ENCODE measurements at places on chromosomes 13 and 19.
A peak's percentile ranks its signal among the peaks of the same experiment; 100 is the strongest.

DNA sequence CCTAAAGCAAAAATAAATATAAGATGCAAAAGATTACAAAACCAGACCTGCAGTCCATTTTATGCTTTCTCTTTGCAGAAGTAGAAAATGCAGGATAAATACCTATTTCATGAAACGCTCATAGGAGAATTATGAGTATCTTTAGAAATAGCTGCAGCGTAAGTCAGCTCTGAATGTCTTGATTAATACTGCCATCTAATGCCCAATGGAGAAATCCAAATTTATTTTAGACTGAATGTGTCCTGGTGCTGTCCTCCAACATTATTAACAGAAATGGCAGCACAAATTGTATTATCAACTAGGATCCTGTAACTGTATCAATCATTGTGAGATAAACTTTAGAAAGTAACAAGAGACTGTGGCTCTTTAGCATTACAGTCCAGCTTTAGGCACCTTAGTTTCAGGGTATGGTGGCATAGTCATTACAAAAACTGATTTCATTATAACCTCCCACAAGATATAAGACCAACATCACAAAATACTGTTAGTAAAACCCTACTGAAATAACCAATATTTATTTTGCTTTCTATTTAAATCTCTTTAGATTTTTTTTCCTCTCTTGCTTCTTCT is 162.1 kb upstream of the MIR17HG start:
- DNase-seq, result peak; percentile 30

- no peak for DNase-seq
Observed at GRCh38 chr13:73321043-73321442, 262.2 kb downstream of the KLF5 start.

DNA sequence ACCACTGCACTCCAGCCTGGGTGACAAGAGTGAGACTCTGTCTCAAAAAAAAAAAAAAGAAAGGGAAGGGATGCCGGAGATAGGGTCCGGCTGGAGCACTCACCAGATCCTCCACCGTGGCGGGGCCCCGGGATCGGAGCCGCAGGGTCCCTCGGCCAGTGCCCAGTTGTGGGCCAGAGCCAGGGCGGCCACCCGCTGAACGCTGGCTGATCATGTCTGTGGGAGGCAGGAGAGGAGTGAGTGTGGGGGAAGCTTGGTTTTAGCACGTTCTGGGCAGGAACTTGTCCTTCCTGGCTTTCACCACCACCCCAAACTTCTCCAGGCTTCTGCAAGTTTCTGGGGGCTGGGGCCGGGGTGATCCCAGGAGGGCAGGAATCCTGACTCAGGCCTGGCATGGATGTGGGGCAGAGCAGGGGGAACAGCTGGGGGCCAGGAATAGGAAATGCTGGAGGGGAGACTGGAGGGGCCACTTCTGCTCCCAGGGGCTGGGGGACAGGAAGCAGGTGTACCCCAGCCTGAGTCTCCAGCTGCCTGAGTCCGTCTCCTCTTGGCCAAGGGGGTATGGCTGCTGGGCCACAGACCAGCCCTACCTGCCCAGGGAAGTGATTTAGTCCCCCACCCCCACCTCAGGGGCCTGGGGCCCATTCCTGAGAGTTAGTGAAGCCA is 4.3 kb upstream of the PTGER1 start:
- peak; percentile 29 for DNase-seq

- DNase-seq, result no peak
Observed at GRCh38 chr13:28429685-28430290, 65.1 kb downstream of the FLT1 start.

DNA sequence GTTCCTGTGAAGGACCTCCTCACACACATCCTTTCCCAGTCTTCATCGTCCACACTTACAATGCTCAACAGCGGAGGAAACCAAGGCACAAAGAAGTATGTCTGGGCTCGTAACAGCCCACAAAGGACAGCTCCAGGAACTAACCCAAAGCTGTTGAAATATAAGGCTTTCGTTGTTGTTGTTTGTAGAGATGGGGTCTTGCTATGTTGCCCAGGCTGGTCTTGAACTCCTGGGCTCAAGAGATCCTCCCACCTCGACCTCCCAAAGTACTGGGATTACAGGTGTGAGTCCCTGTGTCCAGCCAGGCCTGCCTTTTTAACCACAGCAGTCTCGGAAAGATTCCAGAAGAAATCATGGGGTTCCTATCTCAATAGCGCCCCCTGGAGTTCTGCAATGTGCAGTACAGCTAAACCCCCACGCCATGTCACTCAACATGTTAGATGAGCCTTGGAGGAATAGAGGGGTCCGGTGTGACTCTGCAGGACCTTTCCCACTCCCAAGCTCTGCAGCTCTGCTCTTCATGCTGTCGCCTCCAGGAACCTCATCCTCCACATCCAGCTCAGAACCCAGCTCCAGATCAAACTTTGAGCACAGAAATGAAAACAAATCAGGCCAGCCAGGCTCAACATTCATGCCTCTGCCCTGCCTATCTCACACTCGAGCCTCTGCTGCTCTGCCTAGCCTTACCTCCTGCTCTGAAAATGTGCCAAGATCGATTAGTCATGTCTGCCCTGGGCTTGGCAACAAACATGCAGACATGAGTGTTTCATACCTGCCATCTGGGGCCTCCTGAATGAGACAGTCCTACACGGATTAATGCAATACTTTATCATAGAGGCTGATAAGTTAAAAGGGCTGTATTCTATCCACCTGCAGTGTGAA is 7.5 kb downstream of the PLA2G4C start:
- DNase-seq, result peak; percentile 51

GRCh38 chr19:30743011-30743410 is 370.8 kb downstream of the ZNF536 start:
- DNase-seq, result no peak

- no peak for DNase-seq
Observed at GRCh38 chr19:16524991-16525734, 17.1 kb downstream of the CHERP start.

- DNase-seq, result no peak
Observed at GRCh38 chr13:94228763-94229162, 250.7 kb downstream of the DCT start.

DNA sequence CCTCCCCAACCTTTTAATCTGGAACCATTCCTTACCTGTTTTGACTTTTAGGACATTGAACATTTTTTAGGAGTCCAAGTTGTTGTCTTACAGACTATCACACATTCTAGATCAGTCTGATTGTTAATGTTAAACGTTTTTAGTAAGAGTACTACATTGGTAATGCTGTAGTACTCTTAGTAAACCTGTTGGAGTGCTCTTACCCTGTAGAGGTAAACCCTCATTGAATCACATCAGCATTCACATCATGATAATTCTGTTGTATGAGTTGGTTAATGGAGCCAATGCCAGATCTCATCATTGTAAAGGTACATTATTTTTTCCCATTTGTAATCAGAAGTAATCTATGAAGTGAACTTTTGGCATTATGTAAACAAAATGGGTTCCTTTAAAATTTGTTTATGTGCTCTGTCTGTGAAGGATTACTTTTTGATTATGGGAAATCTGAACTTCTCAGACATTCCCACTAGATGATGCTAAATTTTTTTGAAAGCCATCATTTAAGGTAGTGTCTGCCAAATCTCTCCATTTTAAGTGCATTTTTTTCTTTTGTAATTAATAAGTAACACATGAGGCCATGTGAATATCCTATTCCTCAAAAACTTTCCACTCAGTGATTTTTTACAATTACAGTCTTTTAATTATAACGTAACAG is 55.2 kb downstream of the VWA8 start:
- DNase-seq, result peak; percentile 53

- peak; percentile 1 for DNase-seq
Observed at GRCh38 chr13:29125934-29126424, 305.8 kb downstream of the MTUS2 start.

GRCh38 chr13:94209117-94209516 is 270.4 kb downstream of the DCT start:
- no peak for DNase-seq

DNA sequence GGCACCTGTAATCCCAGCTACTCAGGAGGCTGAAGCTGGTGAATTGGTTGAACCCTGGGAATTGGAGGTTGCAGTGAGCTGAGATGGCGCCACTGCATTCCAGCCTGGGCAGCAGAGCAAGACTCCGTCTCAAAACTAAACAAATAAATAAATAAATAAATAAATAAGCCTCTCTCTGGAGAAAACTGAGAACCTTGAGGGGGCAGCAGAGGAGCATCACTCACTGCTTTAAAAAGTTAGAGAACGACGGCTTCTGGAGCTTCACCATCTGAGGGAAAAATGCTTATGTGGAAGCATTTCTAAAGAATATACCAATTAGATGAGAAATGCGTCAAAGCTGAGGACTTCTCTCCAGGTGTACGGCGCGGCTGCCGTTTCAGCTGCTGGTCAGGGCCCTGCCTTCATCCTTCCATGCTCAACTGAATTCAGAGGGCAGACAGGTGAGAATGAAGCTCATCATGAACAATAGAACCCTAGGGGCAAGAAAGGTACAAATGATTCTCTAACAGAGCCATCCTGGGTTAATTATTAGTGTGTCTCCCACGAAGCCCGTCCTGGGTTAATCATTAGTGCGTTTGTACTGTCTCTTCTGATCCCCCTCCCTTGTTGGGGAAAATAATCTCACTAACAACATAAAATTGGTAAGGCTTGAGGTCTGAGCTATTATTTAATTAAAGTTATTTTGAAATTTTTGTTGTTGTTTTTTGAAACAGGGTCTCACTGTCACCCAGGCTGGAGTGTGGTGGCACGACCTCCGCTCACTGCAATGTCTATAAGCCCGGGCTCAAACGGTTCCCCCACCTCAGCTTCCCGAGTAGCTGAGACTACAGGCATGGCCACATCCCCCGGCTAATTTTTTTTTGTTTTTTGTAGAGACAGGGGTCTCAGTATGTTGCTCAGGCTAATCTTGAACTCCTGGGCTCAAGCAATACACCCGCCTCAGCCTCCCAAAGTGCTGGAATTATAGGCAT is 80.1 kb downstream of the IPO5 start:
- DNase-seq, result peak; percentile 48

GRCh38 chr13:29503041-29503837 is 92.2 kb downstream of the SLC7A1 start:
- no peak for DNase-seq

DNA sequence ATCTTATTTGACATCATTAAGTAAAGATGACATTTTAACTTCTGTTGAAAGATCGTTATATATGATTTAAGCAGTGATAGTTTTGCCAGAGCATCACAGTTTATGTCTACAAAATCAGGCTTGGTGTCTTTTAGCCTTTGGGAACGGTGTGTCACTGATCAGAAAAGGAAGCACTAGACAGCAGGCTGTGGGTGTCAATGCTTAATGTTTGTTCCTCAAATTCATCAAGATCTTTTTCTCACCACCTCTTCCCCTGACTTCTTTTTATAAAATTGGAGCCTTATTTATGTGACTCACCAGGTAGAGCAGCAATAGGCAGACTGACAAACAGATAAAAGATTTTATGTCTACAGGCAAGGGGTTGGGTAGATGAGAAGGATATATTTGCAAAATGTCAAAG is 1558.5 kb downstream of the EFNB2 start:
- DNase-seq, result peak; percentile 64

DNA sequence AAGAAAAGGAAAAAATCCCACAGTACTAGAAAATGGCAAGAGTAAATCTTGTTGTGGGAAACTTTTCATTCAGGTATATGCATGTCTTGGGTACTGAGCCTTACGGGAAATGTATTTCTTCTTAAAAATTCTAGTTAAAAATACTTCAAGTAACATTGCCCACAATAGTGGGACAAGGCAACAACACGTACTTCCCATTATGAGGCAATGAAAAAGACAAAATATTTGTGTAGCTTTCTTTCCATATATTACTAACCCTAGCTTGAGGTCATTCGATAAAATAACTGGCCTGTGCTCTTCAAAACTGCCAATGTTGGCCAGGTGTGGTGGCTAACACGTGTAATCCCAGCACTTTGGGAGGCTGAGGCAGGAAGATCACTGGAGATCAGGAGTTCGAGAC is 99.2 kb downstream of the INSR start:
- DNase-seq, result no peak

DNA sequence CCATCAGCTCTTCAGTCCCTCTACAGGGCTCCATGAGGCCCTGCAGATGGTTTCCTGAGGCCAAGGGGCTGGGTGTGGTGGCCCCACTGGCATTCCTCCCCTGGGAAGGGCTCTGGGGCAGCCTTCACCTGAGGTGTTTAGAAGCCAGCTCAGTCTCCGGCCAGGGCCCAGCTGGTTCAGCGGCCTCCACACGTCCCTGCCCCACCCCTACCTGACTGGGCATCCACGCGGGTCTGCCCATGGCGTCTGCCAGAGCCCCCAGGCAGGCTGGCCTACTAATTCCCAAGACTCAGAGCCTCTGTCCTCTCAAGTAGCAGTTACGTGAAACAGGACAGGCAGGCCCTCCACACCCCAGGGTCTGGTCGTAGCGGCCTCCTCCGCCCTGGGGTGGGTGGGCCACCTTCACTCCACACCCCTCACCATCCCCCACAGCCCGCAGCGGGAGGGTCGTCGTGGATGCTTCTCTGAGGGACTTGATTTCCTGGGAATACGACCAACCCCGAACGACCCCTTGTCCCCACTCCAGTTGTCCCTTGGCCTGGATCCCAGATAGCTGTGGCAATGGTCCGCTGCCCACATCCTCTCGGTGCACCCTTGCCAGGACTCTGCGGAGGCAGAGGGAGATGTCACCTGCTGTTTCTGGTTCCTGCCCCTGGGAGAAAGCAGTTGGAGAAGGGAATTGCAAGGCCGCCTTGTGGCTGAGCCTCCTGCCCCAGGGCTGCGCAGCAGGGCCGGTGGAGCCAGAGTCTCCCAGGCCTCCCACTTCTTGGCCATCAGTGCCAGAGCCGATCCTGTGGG is 24.3 kb downstream of the CAPN12 start:
- no peak for DNase-seq

DNA sequence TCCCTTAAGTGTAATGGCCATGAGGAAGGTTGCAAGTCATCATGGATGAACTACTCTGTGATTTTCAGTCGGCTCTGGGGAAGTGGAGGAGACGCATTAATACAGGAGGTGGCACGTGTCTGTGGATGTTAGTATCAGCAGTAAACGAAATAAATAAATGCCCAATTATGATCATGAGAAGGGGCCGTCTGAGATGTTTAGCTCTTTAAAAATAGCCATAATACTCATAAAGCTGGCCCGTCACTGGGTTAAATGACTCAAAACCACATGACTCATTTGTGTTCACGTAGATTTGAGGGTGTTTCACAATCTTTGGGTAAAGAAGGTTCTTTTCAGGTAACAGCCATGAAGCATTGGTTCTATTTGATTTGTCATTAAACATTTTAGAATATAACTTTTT is 620.6 kb downstream of the GPC6 start:
- DNase-seq, result no peak

GRCh38 chr13:87877477-87877876 is 206.3 kb downstream of the SLITRK5 start:
- DNase-seq, result no peak

DNA sequence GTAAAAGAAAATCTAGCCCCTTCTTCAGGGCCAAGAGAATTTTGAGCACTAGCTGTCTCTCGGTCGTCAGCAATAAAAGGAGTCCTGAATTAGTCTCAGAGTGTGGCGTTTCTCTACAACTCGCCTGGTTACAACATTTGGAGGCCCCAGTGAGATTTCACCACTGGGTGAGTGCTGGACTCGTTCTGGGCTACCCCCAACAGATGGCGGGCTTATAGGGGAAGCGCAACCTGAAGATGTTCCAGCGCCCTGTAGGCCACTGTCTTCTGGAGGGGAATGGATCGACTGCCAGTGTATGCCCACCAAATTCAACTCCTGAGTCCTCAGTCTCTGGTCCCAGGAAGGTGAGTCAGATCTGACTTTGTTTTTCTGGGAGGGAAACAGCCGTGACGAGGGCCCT is 11.7 kb upstream of the ZNF181 start:
- DNase-seq, result no peak
